ENCODE measurements at places on chromosomes 1 and 21.
A peak's percentile ranks its signal among the peaks of the same experiment; 100 is the strongest.

DNA sequence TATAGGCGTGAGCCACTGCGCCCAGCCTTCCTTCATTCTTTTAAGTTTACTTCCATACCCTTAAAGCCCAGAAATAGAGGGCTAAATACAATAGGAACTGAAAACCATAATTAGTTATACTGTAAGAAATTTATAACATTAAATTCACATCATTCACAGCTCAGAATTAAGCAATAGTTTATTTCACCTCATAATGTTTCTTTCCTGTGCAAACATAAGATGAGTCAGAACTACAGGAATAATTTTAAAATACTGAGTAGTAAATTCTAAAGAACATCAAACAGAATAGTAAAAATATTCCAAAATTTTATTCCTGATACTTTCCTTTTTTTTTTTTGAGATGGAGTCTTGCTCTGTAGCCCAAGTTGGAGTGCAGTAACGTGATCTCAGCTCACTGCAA, 24.1 kb downstream of the POGZ start:
- DNase-seq, result no peak

DNA sequence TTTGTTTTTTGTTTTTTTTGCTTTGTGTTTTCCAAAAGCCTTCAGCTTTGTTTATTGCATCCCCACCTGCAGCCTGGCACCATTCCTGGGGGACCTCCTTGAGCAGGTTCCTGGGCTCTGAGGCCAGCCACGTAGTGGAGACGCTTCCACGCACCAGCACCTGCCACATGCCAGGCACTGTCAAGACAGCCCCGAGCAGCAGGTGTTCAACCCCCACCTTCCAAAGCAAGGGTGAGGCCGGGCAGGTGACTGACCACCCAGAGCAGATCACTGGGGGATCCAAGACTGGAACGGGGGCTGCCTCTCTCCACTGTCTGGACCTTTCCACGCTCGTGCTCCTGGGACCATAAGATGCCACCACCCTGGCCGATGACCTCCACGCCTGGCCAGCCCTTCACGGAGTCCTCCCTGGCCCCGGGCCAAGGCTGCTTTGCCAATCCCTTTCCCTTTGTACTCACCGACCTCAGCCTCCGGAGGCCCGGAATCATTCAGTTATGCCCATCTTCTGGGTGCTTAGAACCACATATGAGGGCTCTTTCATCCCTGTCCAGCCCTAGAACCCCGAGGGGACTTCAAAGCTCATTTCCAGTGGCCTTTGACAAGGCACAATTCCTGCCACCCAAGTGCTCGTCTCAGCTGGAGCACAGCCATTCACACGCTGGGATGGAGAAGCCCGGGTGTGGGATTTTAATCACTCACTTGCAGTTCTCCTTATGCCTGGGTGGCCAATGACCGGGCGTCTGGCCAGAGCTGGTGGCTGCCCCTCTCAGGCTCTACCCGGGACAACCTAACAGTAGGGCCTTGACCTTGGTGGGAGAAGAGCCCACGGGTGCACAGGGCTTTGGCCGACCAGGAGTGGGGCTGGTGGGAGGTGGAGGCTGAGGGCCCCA, 330.8 kb downstream of the NPHP4 start:
- no peak for DNase-seq

DNA sequence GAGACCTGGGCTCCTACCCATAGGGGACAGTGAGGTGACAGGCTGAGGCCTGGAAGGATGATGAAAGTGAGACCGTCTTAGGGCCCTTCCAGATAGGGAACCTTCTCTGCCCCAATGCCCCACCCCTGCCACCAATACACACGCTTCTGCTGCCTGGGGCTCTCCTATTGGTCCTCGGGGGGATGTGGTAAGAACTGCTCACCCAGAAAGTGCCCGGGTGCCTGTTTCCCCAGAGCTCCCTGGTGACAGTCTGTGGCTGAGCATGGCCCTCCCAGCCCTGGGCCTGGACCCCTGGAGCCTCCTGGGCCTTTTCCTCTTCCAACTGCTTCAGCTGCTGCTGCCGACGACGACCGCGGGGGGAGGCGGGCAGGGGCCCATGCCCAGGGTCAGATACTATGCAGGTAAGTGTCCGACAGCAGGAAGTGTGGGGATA, 948 bp downstream of the SEMA4A start:
- DNase-seq, result no peak

GRCh38 chr1:88983791-88984559, 8.5 kb downstream of the KYAT3 start:
- peak; percentile 5 for DNase-seq

DNA sequence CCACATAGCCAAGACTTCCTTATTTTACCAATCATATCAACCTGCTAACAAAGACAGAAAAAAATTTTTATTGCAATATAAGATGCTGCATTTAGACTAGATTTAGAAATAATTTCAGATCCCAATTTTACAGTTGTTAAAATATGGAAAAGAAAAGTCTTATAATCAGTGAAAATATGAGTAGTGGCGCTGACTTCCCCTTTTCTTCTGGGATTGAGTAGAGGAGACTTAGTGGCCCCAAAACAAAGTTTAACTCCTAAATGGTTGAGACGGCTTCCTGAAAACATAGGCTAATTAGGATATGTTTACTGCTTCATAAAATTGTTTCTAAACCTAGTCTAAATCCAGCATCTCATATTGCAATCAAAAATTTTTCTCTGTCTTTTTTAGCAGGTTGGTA, 68.4 kb downstream of the RAB3GAP2 start:
- no peak for DNase-seq

DNA sequence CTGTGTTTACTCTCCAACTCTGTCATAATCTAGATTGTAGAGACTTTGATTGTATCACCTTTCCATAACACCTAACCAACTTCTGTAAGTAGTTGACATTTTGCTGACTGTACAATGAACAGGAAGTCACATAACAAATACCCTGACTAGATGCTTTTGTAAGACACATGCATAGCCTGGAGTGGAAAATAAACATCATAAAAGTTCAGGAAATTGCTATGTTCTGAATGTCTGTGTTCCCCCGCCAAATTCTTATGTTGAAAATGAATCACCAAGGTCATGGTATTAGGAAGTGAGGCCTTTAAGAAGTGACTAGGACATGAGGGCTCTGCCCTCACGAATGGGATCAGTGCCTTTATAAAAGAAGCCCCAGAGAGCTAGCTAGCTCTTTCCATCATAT, 40.4 kb upstream of the ZSWIM5 start:
- DNase-seq, result no peak

DNA sequence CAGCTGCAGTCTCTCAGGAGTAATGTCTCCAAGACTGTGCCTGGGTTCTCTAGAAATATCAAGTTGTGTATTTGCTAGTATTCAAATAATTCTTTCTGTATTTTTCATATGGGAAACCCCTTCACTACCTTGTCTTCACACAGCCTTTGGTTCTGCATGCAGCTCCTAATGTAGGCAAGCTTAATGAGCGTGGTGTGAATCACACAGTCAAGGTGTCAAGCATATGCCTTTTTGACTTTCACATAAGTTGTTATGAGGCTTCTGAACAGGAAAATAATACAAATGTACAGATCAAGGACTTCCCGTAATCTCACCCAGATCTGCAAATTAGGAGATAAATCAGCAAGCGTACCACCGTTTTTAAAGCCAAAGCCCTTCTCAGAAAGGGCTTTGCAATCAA, at the start of gene FCRL3:
Gene FCRL3, minus strand, starts transcription at position 38 of the 400 bp plus-strand sequence. CDS start 280 bp downstream, outside the sequence.
- DNase-seq, result no peak

DNA sequence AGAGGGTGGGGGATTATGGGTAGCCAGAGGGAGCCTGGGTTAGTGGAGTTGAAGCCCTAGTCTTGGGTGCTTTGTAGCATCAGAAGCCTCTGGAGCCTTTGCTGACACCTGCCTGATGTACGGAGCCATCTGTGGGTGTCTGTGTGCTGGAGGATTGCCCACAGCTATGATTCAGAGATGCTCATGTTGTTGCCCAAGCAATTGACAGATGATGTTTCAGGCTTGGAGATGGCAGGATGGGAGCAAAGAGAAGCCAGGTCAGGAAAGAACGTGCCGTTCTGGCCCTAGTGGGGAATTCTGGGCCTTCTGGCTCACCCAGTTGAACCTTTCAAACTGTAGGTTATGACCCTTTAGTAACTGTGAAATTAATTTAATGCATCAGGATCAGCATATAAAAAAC, 27.6 kb downstream of the COQ8A start:
- no peak for DNase-seq

- no peak for DNase-seq
Measured at GRCh38 chr1:150159550-150159949, 9.8 kb downstream of the PLEKHO1 start.

DNA sequence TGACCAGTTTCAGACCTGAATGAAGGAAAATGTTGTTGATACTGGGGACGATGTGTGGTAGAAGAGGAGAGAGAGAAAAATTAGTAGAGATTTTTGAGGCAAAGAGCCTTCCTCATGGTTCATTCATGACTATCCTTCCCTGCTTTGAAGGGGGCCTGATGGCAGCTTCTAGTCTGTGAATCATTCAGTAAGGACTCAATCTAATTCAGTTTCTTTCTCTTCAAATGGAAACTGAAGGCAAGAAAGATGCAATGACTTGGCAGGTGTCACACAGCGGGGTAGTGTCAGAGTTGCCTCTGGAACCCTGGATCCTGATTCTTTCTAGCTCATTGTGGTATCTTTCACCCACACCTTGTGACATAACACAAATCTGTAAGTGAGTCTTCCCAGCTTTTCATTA, 14.9 kb upstream of the CD5L start:
- DNase-seq, result no peak

DNA sequence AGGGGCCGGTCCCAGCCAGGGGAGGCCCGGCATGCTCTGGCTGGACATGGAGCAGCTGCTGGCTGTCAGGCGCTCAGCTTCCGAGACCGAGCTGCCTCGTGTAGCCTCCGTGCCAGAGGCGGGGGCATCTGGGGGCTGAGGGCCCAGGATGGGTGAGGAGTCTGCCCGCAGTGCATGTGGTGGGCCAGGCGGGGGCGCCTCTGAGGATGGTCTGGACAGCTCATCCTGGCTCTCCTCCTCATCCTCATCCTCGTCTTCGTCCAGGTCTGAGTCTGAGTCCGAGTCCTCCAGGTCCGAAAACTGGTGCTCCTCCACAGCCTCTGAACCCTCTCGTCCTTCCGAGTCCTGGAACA, 28.9 kb upstream of the EDN2 start:
- no peak for DNase-seq

GRCh38 chr1:156511644-156512043, 11.1 kb upstream of the MEF2D start:
- DNase-seq, result no peak

DNA sequence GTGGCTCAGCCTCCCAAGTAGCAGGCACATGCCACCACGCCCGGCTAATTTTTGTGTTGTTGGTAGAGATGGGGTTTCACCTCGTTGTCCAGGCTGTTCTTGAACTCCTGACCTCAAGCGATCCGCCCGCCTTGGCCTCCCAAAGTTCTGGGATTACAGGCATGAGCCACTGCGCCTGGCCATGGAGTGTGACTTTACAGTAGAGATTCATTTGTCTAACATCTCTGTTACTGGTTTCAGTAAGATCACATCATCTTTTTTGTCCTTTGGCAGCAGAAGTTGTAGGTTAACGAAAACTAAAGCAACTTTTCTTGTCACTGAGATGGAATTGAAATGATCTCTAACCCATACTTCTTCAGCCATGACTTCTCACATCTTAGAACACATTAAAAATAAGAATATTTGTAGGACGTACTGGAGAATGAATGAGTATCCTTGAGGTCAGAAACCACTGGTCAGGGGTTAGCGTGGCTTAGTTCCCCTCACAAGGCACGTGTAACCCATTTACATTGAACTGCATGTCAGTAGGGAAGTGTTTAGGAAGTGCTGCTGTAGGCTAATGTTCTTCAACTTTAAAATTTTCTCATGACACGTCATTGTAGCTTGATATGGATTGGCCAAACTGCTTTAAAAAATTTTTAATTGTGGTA, 75.9 kb downstream of the CAMTA1 start:
- DNase-seq, result no peak

GRCh38 chr1:229210844-229211243, 60.1 kb upstream of the RAB4A start:
- DNase-seq, result no peak

DNA sequence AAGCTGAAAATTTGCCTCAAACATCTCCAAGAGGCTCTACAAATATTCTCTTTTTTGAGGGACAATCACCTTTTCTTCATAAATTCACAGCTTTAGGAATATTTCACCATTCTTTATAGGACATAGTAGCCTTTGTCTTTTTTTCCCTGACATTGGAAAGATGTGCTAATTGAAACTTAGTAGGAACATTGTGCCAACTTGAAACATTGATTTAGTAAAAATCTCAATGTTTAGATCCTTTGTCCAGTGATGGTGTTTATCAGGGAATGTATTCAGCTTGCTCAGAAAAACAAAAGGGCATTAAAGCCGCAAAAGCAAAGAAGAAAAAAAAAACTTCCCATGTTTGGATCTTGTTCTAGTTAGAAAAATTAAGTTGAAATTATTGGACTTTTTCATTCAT, 52.1 kb downstream of the DPT start:
- no peak for DNase-seq

- peak; percentile 10 for DNase-seq
Measured at GRCh38 chr1:110673805-110674336, 869 bp downstream of the KCNA3 start.

DNA sequence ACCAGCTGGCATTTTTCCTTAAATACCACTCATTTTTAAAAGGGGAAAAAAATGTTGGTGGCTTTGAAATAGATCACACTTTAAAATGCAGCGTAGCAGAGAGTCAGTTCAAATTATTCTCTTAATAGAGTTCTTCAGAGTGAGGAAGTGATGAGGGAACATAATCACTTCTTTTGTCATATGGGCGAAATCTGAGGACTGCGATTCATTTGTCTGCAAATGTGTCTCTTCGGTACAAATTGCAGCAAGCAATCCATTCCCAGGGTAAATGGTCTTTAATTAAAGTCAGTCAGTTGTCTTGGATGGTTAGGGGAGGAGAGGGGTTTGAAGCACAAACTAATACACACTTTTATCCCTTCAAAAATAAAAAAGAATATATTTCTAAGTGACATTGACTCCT, 86.0 kb upstream of the SELENON start:
- DNase-seq, result no peak

- no peak for DNase-seq
Measured at GRCh38 chr1:207312604-207312920, 8.9 kb upstream of the CD55 start.

DNA sequence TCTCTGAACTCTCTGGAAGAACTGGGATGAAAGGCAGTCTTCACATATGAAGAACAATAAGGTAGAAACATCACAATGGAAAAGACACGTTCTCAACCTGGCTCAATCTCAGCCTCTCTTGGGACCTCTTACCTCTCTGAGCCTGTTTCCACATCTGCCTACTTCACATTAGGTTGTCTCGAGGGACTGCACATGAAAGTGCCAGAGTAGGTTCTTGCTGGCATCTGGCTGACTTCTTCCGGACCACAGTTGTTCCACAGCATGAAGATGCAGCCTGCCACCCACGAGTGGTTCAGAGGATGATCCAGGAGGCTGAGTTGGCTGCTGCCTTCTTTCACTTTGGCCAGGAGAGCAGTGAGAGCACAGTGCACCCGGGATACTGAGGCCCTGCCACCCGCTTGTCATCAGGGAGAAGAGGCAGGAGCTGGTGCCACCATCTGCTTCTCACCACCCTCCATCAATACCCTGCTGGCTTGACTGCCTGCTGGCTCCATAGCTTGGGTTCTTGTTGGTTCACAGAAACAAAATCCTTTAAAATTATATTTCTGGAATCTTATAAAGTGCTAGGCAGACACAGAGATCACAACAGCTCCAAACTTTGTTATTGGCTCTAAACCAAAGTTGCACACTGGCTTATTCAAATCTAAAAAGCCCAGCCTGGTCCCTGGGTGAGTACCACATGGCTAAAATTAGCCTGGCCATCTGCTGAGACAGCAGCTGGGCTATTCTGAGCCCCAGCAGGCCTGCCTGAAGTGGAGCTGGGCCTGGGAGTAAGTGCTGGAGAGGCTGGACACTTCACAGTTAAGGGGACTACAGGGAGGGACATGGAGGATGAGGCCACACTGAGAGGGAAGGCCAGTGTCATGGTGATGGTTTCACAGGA, 46.9 kb upstream of the LIN9 start:
- DNase-seq, result no peak

- DNase-seq, result no peak
Measured at GRCh38 chr1:22930240-22930912, 42.3 kb downstream of the LACTBL1 start.

Measured in activated naive CD4-positive, alpha-beta T cell (primary cell).